ENCODE measurements at places on chromosomes 6 and 20.

DNA sequence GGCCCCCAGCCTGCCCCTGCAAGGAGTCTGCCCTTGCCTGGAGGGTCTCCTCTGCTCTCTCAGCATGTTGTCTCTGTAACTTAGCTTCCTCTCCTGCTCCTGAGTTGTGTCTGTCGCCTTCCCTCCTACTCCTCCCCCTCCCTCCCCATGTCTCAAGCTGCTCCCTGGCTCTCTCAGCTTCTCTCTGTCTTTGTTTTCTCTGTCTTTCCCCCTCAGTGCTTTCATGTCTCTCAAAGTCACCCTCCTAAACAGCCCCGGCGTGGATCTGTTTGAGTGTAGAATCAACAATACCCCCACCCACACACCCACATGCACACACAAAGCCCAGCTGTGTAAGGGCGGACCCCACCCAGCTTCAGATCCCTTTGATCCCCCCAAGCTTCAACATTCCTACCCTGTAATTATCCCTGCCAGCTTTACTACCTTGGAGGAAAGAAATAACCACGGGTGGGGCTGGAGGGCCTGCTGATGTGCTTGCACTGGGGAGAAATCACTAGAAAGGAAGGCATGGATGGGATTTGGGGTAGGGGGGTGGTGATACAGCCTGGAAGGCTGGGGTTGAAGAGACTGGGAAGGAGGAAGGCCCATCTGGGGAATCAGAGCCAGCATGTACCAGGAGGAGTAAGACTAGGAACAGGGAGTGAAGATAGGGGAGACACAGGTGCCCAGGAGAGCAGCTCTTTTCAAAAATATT lies 1.0 kb upstream of the LY6G6D start:
- DNase-seq: no peak

DNA sequence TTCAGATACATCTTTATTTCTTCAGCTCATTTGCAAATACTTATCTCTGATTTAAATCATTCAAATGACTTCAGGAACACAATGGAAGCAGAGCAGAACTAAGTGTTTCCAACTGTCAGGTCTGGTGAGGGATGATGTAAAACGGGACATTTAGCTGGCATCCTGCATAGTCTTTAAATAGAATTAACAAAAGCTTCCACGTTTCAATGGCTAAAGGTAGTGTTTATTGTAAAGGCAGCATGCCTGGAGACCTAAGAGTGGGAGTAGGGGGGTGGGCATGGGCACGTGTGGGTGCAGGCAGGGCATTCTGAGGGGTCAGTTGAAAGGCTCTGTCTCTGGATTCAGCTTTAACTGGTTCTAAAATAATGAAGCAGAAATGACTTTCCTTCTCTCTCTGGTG lies 174.9 kb downstream of the PLCB1 start:
- DNase-seq: no peak

GRCh38 chr6:120871416-120872261 lies 462.6 kb downstream of the TBC1D32 start:
- DNase-seq: no peak

DNA sequence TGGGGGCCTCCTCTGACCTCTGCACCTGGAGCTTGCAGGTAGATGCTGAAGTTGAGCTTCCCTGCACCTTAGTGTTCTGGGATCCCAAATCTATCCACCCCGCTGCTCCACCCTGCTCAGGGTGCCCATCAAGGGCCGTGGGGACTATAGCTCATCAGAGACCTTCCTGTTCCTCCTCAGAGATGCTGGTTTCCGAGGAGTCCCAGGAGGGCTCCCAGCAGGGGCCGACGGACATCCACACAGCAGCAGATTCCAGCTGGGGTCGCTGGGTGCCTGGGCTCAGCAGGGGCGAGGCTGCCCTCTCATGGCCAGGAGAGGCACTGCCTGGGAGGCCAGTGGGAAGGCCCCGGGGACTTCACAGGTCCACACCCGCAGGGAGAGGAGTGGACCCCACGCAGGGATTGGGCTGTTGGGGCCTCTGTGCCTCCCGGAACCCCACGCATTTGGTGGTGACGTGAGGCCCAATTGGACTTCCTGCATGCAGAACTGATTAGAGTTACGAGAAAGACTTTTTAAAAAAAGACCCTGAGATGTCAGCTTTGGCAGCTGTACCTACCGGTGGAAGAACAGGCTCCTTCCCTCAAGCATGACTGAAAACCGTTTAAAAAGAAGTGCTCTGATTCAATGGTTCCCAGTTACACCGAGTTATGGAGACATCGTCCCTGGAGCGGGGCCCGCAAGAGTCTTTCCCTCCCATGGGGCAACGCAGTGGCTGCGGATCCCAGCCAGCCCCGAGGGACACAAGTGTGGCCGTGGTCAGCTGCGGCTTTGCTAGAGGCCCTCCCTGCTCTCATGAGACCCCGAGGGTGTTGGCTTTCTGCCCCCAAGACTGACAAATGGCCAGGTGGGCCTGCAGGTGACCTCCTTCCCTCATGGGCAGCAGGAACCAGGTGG lies 25.3 kb upstream of the SLCO4A1 start:
- peak; percentile 88 for DNase-seq

DNA sequence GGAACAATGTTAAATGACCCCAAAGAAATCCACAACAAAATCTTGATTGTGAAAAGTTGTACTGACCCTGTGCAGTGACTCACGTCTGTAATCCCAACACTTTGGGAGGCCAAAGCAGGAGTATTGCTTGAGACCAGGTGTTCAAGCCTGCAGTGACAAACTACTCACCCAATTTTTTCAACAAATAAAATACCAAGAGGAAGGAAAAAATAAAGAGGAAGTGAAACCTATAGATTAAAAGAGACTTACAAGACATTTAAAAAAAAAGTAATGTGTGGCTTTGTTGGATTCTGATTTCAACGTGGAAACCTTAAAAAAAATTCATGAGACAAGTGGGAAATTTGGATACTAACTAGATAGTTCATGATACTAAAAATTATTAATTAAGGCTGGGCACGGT lies 31.9 kb downstream of the GINS1 start:
- no peak for DNase-seq

GRCh38 chr6:140567466-140567865 lies 1193.0 kb upstream of the CITED2 start:
- no peak for DNase-seq

DNA sequence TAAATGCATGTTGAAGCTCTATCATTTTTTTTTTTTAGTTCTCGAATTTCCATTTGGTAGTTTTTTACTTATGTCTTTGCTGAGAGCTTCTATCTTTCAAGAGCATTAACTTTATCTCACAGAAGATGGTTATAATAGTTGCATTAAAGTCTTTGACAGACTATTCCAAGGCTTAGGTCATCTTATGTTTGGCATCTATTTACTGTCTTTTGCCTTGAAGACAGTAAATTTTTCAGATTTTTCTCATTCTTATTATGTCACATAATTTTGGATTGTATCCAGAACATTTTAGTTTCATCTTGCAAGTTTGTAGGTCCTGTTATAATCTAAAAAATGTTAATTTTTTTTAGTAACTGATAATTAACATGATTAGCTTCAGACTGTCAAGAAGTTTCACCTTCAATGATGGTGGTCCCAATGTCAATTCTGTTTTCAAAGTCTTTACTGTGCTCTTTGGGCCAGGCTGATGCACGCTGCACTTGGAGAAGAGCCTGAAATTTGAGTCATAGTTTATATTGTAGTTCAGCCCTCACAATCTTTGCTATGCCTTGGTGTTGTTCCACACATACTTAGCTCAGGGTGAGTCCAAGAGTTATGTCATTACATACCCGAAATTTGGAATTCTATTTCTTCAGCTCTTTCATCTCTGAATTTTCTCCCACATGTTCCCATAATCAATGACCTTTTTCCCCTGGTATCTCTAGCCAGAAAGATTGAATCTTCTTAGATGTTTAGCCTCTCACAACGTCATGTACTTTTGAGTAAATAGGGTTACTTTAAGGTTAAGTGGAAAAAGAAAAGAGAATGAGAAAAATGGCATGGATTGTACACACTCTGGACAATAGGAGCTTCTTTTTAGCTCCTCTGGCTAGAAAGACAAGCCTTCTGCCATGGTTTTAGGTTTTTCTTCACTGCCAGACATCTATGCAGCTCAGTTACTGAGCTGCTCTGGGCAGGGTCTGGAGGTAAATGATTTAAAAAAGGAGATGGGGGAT lies 110.3 kb upstream of the BTBD3 start:
- DNase-seq: no peak

DNA sequence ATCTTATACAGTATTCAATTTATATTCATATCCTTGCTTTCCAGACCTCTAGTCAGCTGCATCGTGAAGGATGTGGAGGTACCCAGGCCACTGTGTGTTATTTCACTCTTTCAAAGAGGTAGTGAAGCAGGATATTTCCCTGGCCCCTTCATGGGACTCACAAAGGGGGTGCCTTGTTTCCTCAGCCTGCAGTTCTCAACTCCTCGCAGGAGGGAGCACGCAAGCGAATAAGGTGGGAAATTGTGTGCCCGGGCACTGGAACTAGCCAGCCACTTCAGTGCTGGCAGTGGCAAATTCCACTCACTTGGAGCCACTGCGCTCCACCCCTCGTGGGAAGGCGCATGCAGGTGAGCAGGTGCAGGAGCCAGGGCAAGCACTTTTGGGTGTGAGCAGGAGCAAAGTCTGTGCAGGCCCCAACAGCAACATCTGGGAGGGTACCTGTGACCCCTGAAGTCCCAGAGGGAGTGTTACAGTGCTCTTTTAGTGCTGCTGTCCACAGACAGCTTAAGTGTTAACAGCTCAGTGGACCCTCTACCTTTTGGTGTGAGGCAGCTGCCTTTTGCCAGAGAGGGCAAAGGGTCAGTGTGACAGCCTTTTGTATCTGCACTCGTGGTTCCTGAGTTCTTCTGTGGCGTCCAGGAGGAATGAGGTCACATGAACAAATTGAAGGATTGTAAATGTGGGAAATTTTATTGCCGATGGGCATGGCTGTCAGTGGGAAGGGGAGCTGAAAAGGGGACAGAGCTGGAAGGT lies 49.4 kb upstream of the FAM135A start:
- no peak for DNase-seq

DNA sequence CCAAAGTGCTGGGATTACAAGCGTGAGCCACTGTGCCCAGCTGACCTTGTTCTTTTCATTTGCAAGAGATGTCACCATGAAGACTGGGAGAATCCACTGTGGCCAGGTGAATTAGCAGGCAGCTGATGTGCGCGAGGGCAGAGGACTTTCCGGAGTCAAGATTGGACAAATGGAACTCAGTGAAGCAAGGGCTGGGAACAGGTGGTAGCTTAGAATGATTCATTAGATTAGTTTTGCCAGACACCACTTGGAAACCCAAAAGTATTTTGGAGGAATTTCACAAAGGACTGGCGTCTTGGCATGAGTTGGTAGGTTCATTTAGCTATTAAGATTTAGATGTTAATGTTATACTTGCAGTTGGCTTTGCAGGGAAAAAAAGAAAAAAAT lies 4.7 kb upstream of the AKAP7 start:
- no peak for DNase-seq

DNA sequence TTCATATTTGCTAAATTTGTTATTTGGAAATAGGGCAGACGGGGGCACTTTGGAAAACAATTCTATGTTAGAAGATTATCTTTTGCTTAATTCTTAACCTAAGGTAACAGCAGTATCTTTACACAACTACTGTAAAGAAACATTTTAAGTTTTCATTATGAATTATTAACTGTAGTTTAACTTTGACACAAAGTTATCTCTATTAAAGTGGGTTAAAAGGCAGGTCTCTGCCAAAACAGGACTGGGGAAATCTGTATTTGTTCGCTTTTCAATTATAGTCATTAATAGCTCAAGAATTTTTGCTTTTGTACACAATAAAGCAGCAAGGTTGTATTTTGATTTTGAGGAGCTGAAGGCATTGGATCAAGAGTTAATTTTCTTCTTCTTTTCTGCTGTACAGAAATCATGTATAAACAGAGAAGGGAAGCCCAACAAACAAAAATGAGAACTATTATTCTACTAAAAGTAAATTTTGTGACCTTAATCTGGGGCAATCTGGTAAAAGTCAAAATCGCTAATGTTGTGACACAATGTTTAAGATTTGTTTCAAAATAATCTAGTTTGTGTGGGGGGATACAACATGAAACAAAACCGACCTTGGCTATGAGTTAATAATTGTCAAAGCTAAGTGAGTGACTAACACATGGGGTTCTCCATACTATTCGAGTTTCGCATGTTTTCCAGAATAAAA lies 2.9 kb downstream of the STAU1 start:
- DNase-seq: no peak

GRCh38 chr6:108609276-108609769 lies 48.6 kb downstream of the FOXO3 start:
- no peak for DNase-seq

DNA sequence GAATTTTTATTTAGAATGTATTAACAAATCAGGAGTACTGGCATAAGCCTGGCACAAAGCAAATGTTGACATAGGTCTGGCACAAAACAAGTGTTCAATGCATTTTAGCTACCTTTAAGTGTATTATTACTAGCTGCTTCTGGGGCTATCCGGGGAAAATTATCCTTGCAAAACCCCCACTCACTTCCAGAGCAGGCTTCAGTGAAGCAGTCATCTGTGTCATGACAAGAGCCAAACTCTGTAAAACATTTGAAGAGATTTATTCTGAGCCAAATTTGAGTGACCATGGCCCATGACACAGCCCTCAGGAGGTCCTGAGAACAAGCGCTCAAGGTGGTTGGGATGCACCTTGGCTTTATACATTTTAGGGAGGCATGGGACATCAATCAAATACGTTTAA lies 6.4 kb upstream of the TRIM38 start:
- DNase-seq: no peak

DNA sequence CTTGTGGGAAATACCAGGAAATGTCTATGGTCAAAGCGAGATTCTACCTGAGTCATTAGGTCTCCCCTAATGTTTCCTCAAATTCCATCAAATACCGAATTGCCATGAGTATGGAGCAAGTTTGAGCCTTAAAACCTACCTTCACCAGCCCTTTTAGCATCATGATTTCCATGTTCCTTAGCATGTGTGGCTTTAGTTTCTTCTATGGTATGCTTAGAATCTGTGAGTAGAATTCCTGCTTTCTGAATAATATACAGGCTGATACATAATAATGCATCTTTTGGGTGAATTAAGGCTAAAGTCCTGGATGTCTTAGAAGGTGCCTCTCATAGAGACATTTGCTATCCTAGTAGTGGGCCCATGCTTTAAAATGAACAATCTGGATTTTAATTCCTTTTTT lies 32.0 kb downstream of the TSPYL4 start:
- DNase-seq: no peak
